ENCODE measurements at places on chromosomes 16 and 17.

- peak; percentile 76 for DNase-seq
Measured at GRCh38 chr16:30786115-30786935, 680 bp downstream of the ZNF629 start.

DNA sequence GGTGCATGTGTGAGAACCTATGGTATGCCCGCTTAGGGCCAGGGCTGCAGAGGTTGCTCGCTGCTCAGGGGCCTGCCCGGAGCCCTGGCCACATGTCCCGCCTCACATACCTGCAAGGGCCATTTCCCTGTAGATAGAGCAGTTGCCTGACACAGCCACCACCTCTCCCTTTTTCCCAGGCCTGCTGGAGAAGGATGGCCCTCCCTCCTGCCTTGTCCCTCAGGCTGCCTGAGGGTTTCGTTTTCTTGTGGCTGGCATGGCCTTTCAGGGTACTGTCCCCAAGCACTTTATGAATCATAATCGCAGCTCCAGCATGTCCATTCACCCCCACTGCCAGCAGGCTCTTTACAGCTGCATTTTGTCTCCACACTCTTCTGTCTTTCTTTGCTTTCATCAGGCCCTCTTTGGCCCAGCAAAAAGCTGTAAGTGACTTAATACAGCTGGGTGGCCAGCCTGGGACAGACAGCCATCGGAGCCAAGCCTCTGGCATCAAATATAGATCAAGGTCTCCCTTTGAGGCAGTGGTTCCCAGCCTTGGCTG, 65.7 kb downstream of the MPRIP start:
- DNase-seq = no peak

GRCh38 chr16:8172551-8172950, 417.8 kb downstream of the TMEM114 start:
- no peak for DNase-seq

DNA sequence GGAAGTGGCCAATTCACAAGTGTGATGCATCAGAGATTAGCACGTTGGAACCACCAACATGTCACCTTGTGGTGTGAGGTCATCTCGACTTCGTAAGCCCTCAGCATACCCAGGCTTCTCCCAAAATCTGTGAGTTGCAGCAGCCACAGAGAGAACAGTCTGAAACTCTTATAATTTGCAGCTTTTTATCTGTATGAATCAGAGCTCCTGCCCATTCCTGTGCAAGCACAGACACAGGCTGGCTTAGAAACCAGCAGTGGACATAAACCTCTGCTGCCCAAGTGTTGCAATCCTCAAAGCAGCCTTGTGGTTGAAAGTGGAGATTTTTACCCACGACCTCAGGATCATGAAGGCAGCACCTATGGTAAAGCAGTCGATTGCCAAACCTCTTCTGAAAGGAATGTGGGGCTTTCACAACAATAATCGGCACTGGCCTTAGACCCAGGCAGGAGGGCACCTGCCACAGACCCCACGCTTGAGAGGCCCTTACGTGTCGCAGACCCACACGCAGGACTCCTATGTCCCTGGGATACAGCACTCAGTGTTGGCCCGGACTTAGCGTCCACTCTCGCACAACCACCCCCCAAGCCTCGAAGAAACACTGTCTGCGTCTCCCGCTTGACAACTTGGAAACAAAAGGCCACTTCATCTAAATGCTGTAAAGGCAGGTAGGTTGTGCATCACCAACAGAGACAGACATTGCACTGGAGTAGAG, 24.5 kb upstream of the OSGIN1 start:
- no peak for DNase-seq

DNA sequence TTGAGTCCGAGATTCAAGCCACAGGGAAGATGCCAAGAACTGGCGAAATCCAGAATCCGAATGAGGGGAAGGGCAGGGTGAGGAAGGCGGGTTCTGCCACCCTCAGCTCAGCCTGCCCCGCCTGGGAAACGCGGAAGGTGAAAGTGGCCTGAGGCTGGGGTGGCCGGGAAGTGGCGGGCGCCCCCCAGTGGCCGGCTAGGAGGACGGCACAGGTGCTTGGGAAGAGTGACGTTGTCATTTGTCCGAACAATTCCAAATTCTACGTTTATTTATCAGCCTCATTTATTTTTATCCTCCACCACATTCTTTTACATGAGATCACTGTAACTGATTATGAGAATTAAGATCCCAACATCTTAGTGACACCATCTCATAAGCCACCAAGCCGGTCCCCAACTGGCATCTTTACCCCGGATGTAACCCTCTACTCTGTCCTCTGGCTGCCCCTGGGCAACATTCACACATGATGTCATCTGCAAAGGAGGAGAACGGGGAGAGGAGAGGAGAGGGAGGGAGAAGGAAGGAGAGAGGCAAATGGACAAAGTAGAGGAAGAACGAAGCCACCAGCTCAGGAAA, 21.3 kb downstream of the SRCIN1 start:
- DNase-seq = peak; percentile 87

GRCh38 chr17:15031975-15032374, 233.2 kb downstream of the PMP22 start:
- no peak for DNase-seq

GRCh38 chr17:55660178-55660886, 62.3 kb downstream of the TMEM100 start:
- DNase-seq = no peak

Data from upper lobe of right lung (tissue), 1 donor.